ENCODE measurements at places on chromosomes 3 and 15.

DNA sequence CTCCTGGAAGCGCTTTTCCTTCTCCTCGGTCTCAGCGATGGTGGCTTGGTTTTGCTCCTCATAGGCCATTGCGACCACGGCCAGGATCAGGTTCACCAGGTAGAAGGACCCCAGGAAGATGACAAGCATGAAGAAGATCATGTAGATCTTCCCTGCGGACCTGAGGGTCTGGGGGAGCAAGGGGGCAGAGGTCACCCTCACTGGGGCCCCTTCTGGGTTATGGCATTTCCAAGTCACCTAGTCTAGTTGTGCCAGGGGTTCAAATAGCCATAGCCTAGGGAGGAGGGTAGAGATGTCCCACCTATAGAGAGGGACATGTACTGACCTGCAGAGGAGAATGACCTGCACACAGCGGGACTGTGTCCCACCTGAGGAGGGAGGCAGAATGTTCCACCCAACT lies 43.5 kb downstream of the SCN5A start:
- no peak for DNase-seq

DNA sequence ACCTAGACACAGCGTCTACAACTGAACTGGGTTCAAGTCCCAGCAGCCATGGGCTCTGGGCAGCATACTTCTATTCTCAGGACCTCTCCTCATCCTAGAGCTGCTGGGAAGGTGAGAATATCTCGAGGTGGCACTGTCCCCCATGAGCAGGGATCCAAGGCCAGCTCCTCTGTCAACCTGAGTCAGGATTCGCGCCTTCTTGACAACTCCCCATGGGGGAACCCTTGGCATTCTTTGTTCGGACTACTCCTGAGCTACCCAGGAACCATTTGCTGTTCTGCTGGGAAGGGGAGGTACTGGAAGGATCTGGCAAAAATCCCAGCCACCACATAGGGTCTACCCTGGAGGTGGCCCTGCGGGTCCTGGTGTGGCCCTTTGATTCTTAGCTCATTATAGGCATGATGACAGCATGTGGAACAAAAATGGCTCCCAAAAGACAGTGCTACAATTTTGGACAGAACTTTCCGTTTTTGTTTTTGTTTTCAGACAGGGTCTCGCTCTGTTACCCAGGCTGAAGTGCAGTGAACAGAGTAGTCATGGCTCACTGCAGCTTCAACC lies 22.3 kb downstream of the PLXNB1 start:
- DNase-seq, result no peak

DNA sequence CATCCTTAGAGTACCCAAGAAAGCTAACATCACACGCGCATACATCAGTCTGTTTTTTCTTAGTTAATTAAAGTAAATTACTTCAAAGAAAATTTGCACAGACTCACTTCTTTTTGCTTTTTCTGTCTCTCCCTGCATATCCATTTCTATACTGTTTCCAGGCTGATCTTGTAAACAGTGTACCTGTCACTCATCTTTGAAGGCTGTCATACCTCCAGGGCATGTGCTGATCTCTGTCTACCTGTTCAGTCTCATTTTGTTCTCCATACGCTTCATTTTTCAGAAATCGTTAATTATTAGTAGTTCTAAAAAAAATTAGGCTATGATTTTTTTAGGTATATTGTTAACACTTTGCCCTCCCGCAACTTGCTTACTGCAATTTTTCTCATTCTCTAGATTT lies 313.9 kb upstream of the ROBO2 start:
- no peak for DNase-seq

GRCh38 chr3:72523429-72524151 lies 324.7 kb downstream of the SHQ1 start:
- no peak for DNase-seq

- DNase-seq, result no peak
These were observed 457.6 kb downstream of the PDCD6IP start for GRCh38 chr3:34256021-34256420.

DNA sequence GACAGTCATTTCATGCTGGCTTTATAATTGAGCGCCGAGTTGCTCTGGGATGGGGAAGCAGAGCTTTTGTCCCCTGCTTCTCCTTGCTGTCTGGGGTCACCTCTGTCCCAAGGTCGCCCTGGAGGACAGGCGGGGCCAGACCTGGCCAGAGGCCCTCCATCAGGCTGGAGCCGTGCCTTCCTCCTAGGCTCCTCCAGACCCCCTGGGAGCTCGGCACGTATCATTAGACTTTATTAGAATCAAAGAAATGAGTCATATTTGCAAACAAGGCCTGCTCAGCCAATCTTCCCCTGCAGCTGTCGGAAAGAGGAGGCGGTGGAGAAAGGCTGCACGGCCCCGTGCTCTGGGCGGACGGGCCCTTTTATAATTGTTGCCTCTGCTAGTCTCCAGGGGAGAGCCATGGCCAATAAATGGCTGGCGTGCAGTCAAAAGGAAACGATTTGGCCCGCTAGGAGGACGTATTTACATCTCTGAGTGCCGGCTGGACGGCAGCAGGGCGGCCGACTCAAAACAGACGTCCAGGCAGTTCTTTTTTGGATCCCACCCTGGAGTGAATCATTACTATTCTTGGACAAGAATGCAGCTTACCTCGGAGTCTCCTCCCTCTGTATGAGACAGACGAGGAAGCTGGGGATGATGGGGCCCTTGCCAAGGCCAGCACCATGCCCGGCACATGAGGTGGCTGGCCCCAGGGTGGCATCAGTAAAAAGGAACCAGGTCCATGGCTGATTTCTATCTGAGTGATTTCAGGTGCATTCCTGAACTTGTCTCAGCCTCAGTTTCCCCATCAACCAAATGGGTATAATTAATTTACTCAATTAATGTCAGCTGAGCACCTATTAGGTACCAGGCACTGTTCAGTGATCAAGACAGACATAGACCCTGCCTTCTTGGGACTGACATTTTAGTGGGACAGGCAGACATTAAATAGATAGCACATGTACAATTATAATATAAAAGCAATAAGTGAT lies 50.6 kb downstream of the SLC6A6 start:
- DNase-seq, result no peak

DNA sequence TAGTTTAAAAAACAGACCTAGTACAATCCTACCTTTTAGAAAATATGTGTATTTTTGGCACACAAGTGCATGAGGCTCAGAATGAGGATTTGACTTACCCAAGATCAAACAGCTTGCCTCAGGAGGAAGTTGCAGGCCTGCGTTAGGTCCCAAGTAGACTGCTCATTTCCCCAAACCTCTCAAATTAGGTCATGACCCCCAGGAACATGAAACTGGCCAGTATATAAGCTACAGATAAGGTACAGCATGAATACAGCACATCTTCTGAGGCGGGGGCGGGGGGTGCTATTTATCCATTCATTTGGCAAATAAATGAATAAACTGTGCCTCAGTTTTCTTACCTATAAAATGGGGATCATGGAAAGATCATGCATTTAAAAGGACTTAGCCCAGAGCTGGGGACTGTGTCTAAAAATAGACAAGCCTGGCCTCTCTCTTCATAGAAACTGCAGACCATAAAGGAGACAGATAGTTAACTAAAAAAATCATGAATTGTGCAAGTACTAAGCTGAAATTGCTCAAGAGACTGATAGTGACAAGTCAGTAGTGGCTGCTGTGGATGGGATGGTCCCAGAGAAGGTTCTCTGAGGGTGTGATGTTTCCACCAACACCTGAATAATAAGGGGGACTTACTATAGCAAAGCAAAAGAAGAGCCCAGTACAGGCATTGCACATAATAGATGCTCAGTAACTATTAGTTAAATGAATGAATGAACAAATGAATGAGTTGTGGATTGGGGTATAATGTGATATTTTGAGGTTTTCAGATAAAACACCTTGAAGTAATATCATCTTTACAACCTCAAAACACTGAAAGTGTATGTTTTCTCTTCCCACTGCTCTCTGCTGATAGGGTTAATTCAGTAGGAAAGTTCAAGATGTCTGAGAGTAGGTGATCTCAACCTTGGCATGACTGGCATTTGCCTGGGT lies 258.5 kb upstream of the PROK2 start:
- no peak for DNase-seq

DNA sequence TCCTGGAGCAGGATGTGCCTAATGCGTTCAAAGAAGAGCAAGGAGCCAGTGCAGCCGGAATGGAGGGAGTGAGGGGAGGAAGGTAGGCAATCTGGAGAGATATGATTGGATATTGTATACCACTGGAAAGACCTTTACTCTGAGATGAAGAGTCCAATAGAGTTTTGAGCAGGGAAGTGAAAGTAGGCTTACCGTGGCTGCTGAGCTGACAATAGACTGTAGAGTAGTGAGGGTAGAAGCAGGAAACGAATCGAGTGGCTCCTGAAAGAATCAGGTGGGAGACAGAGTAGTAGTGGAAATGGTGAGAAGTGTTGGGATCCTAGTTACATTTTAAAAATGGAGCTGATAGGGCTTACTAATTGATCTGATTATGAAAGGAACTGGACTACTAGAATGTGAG lies 51.8 kb upstream of the NUDT16 start:
- DNase-seq, result no peak

DNA sequence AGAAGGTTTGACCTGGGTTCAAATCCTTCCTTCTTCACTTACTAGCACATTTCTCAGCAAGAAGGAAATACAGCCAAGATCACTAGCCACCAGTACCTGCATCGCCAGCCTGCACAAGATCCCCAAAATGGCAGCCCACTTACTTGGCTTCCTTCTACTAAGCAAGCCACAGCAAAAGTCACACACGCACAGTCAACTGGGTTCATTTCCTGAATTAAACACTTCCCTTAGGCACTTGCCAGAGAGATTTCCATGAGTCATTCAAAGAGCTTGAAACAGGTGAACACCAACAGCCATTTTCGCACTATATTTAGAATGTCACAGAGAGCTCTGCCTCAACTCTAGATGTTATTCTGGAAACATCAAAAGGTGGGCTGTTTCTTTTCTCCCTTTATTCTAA lies 42.6 kb downstream of the MGLL start:
- DNase-seq, result no peak

- no peak for DNase-seq
These were observed 6.3 kb downstream of the INSYN1 start for GRCh38 chr15:73746883-73747282.

DNA sequence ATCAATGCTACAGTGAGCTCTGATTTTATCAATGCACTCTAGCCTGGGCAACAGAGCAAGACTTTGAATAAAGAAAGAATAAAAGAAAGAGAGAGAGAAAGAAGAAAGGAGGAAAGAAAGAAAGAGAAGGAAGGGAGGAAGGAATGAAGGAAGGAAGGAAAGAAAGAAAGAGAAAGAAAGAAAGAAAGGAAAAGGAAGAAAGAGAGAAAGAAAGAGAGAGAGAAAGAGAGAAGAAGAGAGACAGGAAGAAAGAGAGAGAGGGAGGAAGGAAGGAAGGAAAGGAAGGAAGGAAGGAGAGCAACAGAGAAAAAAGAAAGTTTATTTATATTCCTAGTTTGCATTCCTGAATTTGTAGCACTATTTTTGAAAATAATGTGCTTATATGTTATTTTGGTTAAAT lies 52.3 kb upstream of the ITGA11 start:
- no peak for DNase-seq

DNA sequence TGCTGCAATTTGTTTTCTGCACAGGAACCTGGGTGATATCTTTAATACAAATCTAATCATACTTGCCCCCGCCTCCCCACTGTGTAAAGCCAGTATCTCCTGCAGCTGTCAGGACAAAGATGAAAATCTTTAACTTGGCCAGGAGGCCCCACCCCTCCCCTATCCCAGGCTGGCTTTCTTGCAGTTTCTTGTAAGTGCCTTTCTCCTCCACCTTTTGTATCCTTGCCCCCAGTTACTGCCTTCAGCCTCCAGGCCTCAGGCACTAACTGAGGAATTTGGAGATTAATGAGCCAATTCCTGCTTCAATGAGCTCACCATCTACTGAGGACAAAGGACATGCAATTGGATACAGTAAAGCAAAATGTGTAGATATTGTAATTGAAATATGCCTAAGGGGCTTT lies 6.5 kb downstream of the GCSAM start:
- DNase-seq, result no peak

DNA sequence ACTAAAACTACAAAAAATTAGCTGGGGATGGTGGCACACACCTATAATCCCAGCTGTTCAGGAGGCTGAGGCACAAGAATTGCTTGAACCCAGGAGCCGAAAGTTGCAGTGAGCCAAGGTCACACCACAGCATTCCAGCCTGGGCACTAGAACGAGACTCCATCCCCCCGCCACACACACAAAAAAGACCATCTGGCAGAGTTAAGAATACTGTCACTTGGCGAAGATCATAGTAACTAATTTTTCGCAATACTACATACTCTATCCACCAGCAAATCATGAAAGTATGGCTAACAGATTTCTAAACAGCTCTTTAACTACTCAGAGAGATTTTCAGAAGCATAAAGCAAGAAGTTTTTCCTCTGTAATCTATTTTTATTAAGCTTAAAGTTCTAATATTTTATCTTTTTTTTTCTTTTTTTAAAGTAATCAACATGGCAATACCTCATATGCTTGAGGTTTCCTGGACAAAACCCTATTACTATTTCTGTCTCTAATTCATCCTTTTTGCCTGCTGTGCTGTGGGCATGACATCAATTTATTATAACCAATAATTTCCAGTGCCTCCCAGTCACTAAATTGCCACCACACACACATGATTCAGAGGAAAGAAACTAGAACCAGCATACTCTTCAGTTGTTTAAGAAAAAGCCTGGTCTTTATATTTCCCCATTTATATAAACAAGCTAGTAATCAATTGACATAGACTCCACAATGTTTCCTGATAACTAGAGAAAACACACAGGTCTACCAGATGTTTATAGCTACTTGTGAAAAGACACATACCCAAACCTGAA lies 46.9 kb downstream of the CHSY1 start:
- DNase-seq, result no peak

All from effector memory CD4-positive, alpha-beta T cell (primary cell).